Liver (tissue), 10 donors: ENCODE measurements at places on chromosomes 1 and 21.

- no peak for DNase-seq
Observed at GRCh38 chr1:53619367-53620060, 119.5 kb downstream of the GLIS1 start.

GRCh38 chr1:172252321-172252720, 168.2 kb upstream of the C1orf105 start:
- DNase-seq, result no peak

- DNase-seq, result no peak
Observed at GRCh38 chr1:206784471-206784903, 12.2 kb upstream of the IL10 start.

GRCh38 chr1:119631433-119632102, 16.5 kb downstream of the ZNF697 start:
- DNase-seq, result peak; percentile 80

DNA sequence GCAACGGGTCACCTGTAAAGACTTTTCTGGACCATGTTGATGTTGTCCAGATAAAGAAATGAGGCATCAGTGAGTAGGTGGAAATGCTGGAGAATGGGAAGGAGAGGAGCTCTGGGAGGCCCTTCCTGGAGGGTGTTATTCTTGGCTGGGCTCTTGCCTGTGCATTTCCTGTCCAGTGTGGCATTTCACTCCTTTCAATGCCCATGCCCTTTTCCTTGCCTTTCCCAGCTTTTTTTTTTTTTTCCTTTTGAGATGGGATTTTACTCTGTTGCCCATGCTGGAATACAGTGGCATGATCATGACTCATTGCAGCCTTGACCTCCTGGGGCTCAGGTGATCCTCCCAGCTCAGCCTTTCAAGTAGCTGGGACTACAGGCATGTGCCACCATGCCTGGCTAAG, 11.8 kb downstream of the NOS1AP start:
- no peak for DNase-seq

GRCh38 chr1:36070349-36070748, 13.5 kb upstream of the TEKT2 start:
- no peak for DNase-seq

DNA sequence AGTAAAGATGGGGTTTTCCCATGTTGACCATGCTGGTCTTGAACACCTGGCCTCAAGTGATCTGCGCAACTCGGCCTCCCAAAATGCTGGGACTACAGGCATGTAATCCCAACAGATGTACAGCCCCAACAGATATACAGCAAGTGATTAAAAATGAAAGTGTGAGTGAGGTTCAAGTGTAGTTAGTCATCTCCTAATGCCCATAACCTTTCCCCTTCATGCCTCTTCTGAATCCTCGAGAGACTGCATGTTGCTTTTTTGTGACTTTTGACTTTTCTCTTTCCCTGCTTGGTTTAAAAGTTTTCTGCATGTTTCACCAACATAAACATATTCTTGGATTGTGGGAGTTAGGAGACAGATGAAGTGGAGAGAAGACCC, 31.2 kb downstream of the KCNK2 start:
- DNase-seq, result no peak

- no peak for DNase-seq
Observed at GRCh38 chr1:176098560-176098959, 108.5 kb downstream of the COP1 start.

DNA sequence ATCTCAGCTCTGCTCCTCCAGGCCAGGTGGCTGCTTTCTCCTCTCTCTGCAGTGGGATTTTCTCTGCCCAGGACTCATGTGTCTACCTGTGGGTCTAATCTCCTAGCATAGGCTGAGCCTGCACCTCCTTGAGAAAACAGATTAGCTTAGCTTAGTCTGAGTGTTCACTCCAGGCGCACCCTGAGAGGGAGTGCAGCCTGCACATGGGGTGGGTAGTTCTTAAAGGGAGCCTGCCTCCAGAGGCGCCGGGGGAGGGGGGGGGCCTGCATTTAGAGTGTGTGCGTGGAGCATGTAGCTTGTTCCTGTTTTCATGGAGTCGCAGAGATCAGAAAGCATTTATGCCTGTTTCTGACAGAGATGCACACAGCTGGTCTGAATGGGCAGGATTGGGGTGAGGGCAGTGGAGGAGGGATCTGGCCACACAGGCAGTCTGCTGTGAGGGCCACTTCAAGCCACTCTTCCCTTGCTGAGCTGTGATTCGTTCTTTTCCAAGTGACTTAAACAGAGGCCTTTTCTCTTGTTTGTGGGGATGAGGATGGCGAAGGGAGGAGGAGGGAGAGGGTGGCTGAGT, 45.2 kb downstream of the GALNT2 start:
- no peak for DNase-seq

DNA sequence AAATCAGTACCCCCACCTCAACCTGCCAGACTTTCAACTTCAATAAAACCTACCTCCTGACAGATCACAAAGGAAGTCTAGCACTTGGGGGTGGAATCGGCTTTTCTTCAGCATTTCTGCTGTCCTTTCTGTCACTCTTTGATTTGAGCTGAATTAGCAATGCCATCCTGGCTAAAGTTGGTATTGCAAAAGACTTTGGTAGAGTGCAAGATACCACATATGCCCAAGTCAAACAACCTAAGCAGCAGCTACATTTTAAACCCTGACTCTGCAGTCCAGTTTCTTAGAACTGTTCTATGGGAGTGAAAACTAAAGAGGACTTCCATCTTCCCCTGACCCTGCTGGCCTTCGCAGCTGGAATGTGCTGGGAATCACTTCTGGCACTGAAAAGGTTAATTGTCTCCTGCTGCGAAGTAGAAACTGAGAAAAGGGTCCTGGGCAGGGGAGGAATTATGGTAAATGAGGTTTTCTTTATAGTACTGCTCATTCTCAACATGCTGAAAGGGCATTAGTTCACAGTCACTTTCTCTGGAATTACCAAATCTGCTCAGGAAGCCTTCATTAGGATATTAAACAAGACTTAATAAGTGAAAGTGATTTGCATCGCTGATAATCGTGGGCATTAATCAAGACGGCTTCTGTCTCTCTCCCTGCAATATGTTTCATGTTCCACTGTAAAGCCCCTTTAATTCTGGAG, 126.2 kb upstream of the SMYD2 start:
- no peak for DNase-seq

GRCh38 chr1:26938004-26938658, 16.6 kb downstream of the NUDC start:
- DNase-seq, result peak; percentile 55

GRCh38 chr1:209383422-209383821, 200.1 kb upstream of the CAMK1G start:
- DNase-seq, result no peak

DNA sequence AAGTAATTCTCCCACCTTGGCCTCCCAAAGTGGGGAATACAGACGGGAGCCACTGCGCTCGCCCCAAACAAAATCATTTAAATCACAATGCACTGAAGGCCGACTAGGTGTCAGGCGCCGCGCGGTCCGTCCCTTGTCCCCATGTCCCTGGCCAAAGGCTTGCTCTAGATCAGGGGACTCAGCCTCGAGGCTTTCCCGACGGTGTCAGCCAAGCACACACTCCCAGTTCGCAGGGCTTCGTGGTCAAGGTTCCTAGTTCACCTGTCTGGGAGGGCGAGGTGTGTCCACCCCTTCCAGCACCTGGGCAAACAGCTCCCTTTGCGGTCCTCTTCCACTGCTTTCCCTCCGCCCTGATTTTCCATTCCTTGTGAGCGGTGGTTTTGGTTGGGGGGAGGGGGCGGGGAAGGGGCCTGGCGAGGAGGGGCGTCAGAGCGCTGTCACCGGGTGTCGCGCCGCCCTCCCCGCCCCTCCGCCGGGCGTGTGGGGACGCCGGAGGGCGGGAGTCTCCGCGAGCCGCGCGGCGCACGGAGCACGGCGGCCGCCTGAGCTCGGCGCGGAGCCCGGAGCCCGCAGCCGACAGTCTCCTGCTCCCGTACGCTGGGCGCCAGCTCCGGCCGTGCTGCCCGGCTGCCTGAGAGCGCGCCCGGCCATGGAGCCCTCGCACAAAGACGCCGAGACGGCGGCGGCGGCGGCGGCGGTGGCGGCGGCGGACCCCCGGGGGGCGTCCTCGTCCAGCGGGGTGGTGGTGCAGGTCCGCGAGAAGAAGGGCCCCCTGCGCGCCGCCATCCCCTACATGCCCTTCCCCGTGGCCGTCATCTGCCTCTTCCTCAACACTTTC, at the start of gene STUM:
Gene STUM, plus strand, starts transcription at position 509 of the 838 bp plus-strand sequence. Its CDS starts 141 bp downstream, at position 650.
- DNase-seq, result no peak

DNA sequence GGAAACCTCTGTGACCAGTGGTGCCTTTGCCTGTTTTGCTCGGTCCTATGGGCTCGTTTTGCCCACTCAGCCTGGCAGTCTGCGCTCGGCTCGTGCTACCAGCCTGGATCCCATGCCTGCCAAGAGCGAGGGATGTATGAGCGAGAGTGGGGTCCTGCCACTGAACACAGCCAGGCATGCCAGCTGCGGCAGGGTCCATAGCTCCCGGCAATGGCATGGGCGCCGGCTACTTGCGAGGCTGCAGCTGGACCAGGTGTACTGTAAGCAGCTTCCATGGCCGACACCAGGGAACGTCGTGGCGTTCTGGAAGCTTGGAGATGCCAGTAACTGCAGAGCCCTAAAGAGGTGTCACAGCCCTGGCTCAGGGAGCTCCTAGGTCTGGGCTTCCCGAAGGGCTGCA, 22.4 kb upstream of the TGFB2 start:
- no peak for DNase-seq

GRCh38 chr1:212967801-212968200, 17.5 kb downstream of the VASH2 start:
- no peak for DNase-seq

GRCh38 chr21:16181018-16181417, 451.2 kb downstream of the USP25 start:
- no peak for DNase-seq

- no peak for DNase-seq
Observed at GRCh38 chr1:21051177-21051825, 125.4 kb downstream of the EIF4G3 start.

DNA sequence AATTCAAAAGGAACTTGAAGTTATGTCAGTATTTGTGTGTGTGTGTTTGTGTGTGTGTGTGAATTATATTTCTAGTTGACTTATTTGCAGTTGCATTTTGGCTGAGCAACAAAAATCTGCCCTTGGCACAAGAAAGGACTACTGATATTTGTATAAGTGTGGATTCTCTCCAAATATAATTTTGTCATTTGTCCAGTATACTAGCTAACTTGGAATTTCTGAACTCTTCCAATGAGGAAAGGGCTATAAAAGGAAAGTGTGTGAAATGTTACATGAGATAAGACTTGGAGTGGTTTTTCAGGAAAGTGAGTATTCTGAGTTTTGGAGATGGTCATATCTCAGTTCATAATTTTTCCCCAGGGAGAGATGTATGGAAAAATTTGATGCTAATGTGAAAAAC, 1384.1 kb upstream of the B3GALT2 start:
- no peak for DNase-seq

- DNase-seq, result no peak
Observed at GRCh38 chr1:195894411-195894810, 713.8 kb downstream of the KCNT2 start.

DNA sequence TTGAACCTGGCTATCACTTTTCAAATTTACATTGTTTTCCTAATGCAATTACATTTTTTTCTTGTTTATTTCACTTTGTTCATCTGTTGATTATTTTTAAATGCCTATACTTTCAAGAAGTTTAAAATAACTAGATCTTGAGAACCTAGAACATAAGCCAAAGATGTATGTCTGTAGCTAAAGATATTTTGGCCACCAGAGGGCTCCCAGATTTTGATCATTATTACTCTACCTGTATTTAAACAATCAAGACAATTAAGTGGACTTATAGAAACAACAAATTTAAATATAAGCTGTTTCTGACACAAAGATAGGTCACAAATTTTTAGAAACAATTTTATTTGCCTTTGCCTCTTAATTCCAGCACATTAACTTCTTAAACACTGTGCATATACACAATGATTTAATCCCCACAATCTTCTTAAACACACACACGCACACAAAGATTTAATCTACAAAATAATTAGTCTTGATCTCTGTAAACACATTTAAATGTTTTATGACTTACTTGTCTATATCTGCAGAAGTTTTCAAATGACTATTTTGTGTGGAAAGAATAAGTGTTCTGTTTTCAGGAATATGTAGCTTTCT, 380.0 kb downstream of the DSCAM start:
- DNase-seq, result no peak

DNA sequence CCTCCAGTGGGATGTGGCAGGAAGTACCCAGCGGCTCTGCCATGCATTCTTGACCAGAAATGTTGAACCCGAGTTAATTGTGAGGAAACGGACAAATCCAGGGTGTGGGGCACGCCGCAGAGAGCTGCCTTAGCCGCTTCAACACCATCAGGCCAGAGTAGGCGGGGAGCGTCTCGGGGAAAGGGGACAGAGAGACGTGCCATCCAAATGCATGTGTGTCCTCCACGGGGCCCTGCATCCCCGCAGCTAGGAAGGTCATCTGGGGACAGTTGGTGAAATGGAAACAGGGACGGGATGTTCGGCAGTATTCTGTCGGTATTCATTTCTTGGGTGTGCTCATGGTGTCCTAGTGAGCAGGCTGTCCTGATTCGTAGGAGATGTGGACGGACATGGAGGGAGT, 59.1 kb upstream of the TRAPPC10 start:
- no peak for DNase-seq

DNA sequence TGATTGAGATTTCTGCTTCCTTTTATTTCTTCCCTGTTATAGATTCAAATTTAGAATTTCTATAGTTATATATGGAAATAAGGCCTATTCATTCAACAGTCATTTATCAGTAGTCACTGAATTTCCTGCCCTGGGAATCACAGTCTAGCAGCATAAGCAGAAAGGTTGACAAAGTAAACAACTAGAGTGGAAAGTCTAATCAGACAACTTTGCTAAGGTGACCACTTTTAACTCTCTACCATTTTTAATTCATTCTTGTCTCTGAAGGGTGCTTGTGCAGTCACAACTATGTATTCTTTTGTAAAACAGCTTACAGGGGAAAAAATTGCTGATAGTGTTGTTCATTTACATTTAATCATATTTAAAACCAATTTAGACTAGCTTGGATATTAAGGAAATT, 66.1 kb upstream of the PLA2G4A start:
- DNase-seq, result no peak

- peak; percentile 54 for DNase-seq
Observed at GRCh38 chr1:15849775-15850324, 2.3 kb downstream of the SPEN start.

- no peak for DNase-seq
Observed at GRCh38 chr1:15727021-15727420, 9.0 kb upstream of the SLC25A34 start.

- DNase-seq, result no peak
Observed at GRCh38 chr1:111878091-111878490, 111.4 kb downstream of the KCND3 start.

DNA sequence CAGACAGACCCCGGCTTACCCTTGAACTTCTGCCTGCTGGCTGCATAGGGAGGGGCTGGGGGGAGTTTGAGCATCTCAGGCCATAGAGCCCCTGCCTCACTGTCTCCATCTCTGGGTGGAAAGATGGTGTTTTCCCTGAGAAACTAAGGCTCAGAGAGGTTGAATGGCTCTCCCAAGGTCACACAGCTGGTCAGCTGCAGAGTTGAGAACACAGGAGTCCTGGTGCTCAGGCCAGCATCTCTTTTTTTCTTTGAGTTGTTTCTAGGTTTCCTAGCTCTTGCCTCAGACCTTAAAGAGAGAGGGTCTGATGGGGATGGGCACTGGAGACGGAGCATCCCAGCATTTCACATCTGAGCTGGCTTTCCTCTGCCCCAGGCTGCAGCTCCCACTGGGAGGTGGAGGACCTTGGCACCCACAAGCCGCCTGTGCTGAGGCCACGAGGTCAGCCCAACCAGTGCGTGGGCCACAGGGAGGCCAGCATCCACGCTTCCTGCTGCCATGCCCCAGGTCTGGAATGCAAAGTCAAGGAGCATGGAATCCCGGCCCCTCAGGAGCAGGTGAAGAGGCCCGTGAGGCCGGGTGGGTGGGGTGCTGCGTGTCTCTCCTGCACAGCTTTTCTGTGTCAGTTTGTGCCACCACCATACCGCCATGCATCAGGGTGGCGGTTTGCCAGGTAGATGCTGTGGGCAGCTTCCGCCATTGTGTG, 21.8 kb downstream of the PCSK9 start:
- DNase-seq, result no peak
